Left cardiac atrium (tissue), 4 donors: ENCODE measurements at places on chromosomes 12 and 14.
A peak's percentile ranks its signal among the peaks of the same experiment; 100 is the strongest.

- DNase-seq = no peak
These were observed 37.9 kb downstream of the MDM1 start for GRCh38 chr12:68294251-68294650.

DNA sequence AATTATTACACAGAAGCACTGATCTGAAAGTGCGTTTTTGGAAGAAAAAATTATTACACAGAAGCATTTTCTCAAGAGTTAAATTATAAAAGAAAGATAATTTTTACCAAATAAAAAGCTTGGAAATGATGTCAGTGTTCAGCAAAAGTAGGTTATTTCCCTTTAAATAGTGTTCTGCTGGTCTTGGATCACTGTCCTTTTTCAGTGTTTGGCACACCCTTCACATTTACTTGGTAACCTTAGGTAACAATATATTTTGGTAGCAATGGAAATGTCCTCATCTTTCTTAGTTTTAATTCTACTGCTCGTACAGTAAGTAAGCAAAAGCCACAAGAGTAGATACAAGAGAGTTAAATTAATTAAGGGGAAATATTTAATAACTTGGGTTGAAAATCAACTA lies 40.3 kb downstream of the FERMT2 start:
- no peak for DNase-seq

DNA sequence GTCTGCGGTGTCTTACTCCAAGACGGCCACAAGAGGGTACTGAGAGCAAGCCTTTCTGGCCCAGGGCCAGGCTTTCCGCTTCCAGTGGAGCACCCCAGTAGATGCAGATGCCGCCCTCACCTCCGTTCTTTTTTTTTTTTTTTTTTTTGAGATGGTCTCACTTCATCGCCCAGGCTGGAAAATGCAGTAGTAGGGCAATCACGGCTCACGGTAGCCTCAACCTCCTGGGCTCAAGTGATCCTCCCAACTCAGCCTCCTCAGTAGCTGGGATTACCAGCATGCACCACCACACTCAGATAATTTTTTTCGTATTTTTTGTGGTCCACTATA lies 5.6 kb upstream of the LBHD2 start:
- DNase-seq = peak; percentile 87

DNA sequence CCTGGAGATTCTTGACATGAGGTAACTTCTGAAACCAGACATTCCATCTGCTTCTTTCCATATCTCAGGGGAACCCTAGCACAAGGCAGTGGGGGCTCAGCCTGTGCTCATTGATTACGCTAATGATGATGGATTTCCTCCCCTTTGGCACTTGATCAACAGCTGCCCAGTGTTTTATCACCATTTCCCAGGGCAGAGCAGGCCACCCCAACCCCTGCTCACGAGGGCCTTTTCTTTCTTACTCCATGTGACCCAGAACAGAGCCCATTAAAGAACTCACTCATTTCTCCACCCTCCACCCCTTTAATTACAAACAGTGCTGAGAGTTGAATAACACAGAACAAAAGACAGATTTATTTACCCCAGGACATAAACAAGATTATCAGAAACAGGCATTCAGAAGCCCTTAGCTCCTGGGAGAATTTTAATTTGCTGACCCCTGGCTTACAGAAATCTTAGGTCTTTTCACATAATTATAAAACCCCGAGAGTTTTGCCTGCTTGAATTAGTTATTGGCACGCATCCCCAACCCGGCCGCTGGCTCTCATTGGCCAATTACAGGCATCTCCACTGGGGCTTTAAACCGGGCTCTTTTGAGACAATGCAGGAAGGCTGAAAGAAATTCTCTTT lies 32.0 kb upstream of the CCDC60 start:
- no peak for DNase-seq

DNA sequence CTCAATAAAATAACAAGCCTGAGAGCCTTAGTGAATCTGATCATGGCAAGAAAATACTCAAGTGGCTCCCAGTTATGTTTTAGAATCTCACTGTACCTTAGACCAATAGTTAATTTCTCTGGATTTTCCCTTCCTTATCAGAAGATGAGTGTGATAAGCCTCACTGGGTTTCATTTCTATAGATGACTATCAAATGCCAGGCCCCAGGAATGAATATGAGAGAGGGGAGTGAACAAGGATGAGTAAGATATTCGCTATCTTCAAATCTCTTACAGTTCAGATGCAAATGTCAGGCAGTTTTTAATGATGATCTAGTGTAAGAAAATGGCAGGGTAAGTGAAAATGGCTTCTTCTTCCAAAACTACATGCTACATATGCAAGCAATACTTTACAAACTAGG lies 26.1 kb upstream of the OR10P1 start:
- DNase-seq = no peak

GRCh38 chr14:89844508-89844907 lies 110.0 kb downstream of the EFCAB11 start:
- DNase-seq = no peak

- DNase-seq = no peak
These were observed 196.3 kb downstream of the PAX9 start for GRCh38 chr14:36857842-36858445.

- no peak for DNase-seq
These were observed 10.2 kb upstream of the SLC17A8 start for GRCh38 chr12:100346660-100347059.

DNA sequence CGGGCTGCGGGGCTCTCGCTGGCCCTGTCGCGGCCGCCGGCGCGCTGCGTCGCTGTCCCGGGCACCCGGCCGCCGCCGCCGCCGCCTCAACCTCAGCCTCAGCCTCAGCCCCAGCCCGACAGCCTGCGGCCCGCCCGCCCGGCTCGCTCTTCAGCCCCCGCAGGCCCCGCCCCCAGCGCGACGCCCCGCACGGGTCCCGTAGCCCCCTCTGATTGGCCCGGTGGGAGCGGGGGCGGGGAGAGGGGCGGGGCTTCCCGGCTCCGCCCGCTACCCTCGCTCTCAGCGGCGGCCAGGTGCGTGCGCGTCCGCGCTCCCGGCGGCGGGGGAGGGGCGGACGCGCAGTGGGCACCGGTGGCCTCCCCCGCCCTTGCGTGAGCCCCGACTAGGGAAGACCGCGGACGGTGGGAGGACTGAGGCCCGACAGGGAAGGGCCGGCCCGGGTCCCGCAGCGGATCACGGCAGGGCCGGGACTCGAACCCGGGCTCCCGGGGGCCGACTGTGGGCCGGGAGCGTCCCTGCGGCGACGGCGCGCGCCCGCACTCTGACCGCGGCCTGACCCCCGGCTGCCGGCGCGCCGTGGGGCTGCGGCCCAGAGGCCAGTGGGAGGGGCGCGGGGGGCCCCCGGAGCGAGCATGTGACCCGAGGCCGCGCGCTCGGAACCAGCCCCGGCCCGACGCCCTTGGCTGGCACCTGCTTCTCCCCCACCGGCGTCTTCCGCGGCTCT lies at the start of gene PPP1R13B:
Gene PPP1R13B (minus strand): TSS at position 125 of the 724 bp plus-strand sequence. CDS start 268 bp downstream, outside the sequence.
- peak; percentile 96 for DNase-seq

- peak; percentile 77 for DNase-seq
These were observed at the start of gene ATL1 for GRCh38 chr14:50559990-50560930. ATL1 (plus strand) TSS chr14:50560145; CDS start chr14:50560266, 121 bp downstream.

DNA sequence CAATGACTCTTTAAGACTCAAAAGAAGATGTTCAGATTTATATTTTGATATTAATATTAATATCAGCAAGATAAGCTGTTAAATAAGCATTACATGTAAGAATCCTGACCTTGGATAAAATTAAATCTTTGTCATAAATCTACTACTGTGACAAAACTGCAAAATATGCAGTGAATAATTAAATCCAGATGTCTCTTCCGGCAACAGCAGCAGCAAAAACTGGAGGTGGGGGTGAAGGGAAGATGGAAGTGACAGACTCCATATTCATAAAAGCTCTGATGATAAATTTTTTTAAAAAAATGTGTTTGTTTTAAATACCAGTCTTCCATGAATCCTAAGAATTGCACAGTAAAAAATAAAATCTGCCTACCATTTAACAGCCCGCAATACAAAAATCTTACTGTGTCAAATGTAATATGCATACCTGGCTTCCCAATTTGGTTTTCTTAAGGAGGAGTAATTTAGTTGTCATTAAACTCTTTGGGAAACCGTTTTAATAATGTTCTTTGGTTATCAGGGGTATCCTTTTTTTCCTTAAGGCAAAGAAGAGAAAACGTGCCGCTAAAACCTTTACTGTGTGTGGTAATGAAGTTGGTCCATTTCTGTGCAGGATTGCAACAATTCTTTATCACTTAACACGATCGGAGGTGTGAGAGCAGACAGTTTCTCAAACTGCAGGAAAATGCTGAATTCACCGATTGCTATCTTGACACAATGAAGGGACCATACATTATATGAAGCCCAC lies 478.2 kb downstream of the DIO2 start:
- no peak for DNase-seq

DNA sequence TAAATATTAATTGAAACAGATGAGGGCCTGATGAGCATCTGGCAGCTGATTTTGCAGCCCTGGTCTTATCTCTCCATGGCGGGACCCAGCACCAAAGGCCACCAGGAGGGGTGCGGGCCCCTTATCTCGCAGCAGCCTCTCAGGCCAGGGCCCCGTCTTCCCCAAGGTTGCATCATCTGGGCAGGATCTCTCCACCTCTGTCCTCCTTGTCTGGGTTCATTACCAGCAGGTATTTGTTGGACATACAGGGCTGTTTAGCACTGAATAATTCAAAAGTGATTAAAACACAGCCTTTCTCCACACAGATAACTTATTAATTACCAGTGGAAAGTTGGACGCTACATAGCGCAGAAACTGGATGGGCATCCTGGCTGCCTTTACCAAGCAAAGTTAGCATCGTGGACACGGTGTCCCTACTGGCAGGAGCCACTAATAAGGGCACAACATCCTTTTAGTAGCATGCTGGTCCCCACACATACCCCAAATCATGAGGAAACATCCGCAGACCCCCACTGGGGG lies 25.8 kb downstream of the TMEM120B start:
- no peak for DNase-seq

DNA sequence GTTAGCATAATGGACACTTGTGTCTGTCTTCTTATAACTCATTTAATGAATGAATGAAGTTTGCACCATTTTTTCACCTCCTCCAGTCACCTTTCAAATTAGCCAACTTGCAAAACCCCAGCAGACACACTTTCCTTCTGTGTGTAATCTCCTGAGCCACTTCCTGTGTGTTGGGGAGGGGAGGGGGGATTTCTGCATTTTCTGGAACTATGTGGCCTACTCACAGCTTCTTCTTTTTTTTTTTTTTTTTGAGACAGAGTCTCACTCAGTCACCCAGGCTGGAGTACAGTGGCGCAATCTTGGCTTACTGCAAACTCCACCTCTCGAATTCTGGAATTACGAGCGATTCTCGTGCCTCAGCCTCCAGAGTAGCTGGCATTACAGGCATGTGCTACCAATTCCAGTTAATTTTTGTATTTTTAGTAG lies 4.1 kb upstream of the SERPINA1 start:
- DNase-seq = peak; percentile 35
